ENCODE measurements at places on chromosomes 2 and 18.

- DNase-seq, result no peak
Measured at GRCh38 chr2:86768189-86768949, 22.3 kb downstream of the CD8A start.

- DNase-seq, result no peak
Measured at GRCh38 chr2:221125691-221126090, 446.4 kb downstream of the EPHA4 start.

DNA sequence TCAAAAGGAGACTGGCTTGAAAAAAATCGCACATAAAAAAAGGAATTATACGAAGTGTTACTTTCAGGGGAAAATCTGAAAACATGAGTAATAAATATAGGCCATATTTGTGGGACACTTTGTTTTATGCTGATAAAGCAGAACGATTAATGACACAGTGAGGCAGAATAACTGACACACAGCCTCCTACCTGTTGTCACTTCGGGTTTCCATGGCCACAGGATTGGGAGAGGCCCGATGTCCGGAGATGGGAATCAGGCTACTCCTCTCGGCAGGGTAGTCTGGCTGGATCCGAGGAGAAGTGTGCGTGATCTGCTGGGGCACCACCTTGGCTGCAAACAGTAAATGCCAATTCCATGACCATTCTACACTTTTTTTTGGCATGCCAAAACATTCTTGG is 31.7 kb downstream of the SAP130 start:
- no peak for DNase-seq

DNA sequence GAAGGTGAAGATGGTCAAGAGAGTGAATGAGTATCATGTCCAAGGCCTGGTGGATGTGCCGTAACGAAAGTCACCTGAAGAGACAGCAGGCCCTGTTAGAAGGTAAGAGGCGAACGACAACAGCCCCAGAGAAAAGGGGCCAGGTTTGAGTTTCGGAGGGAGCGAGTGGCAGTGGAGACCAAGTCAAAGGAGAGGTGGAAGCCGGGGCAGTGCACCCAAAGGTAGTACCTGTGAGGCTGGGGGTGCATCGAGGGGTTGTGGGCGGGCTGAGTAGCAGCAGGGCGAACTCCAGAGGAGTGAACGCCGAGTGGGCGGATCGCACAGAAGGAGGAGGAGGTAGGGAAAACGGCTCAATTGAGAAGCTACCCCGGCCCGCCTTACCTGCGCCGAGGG is 358 bp downstream of the USP37 start:
- no peak for DNase-seq

GRCh38 chr2:112482309-112483041 is 519 bp downstream of the TTL start:
- DNase-seq, result peak; percentile 45
